ENCODE measurements at places on chromosomes 12 and 14.

DNA sequence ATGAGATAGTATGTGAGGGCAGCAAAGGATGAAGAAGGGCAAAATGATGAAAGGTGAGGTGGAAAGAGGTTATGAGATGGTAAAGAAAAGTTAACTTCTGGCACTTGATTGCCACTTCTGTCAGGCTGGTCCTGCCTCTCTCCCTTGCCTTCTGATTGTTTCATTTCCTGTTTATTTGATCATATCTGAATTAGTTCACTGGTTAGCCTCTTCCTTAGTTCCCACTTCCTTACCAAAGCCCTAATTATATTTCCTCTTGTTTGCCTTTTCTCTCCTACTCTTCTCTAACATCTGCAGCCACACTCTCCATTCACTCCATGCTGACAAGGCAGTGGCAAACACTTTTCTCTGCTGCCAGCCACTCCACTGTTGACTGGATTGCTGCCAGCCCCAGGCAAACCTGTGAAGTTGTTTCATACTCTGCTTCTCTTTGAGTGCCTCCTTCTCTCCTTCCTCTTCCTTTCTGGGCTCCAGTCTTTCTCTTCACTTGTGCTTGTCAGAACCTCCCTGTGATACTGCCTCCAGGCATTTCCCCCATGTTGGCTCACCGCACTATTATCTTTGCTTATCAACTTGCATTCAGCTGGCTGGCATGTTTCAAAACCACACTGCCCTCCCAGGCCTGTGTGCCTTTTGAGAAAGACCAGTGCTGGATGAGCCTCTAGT lies 8.1 kb downstream of the PNP start:
- no peak for DNase-seq

- no peak for DNase-seq
Observed at GRCh38 chr12:130846369-130846768, 7.3 kb upstream of the STX2 start.

- no peak for DNase-seq
Observed at GRCh38 chr12:32084017-32084688, 22.5 kb upstream of the BICD1 start.

DNA sequence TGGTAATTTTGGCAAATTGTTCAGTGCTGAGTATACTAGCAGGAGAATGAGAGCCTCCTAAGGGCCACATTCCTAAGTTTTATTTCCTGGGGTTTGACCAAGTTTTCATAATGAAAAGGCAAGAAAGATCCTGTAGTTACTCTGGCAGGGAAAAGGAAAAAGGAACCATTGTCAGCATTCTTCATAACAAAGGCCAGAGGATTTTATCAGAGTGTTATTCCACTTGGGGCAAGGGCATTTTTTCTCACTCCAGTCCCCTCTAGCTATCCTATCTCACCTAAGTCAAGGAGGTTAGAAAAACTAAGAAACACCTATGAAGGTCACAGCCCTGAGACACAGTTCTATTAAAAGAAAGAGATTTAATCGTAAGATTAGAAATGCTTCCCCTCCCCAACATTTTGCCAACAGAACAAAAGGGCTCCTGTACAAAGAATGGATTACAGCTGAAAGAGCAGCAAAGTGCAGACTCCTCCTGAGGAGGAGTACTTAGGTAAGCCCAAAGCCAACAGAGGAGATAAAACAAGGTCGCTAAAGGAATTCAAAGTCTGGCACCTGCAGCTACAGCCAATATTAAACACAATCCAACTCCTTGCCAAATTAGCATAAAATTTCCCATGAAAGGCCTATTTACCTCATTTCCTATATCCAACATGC lies 162.4 kb downstream of the GALC start:
- DNase-seq, result no peak

GRCh38 chr12:92234533-92234932 lies 88.9 kb upstream of the BTG1 start:
- no peak for DNase-seq

DNA sequence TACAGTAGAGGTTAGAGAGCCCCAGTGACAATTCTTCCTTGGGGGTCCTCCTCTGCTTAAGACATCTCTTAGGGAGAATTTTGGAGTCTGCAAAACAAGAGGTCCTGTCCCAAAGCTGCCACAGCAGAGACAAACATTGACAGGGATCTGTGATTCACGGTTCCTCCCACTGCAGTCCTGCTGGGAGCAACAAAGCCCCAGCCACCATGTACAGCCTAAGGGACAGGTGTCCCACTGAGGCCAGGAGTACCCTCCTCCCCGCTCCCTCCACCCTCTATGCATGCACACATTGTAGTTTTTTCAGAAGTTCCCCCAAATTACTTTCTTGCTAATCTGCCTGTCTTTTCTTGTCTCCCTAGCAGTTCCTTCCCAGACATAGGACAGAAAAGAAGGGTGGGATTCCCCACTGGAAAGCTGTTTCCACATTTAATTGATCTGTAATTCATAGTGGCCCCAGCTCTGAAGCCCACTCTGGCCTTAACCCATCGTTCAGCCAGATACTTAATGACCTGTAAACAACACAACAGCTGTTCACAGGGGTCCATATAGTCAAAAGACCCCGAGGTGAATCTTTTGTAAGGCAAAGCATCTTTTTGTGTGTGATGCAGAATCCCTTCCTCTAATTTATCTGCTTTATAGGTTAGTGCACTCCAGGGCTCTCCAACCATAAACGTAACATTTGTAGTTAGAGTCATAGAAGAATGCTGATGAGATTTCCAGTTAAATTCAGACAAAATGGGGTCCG lies 13.9 kb upstream of the PRICKLE1 start:
- DNase-seq, result no peak

GRCh38 chr12:32947206-32948067 lies 50.9 kb upstream of the PKP2 start:
- DNase-seq, result no peak

DNA sequence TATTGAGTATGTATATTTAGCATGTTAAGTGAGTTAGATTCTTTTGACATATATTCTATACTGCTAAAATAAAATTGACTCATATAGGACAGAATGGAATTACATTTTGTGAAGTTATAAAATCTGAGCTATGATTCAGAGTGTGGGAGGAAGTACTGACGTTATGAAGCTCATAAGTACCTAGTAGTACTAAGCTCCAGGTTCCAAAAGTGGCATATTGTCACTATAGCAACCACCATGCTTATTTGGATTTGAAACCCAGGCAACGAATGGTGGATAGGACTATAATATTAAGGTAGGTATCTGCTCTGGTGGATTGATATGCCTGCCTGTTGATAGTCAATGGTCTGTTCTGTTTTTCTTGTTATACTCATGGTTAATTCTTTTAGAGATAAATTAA lies 2.2 kb upstream of the FBXO33 start:
- DNase-seq, result no peak

DNA sequence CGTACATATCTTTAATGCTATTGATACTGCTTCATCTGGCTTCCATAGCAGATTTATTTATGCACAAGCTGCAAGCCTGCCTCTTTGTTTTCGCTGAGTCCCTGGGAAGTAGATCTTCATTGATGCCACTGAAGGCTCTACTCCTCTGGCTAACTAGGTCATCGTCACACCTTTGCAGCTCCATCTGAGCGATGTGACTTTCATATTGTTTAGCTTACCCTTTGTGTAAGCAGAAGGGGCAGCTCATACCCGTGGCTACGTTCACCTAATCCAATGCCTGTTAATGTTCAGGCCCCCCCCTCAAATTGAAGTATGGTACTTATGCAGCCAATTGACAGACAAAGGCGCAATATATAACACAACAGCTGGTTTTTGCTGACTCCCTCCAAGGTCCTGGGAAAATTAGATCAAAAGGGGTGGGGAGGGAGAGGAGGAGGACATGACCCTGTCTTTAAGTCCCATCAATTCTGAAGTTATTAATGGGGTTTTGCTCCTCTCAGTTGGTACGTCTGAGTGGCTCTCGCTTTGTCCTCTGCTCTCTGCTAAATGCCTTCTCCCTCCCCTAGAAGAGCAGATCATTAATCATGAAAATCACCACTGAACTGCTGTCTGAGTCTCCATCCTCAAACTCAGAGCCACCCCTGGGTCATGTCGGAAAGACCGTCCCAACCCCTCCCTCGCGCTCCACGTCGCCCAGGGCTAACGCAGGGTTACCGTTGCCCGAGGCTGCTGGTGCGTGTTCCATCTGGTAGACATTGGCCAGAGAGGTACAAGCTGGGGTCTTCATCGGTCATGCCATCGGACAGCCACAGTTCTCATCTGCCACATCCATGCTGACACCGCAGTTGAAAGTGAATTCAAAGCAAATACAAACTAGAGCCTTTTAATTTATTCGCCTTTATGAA lies 128.8 kb downstream of the ADGRD1 start:
- no peak for DNase-seq

DNA sequence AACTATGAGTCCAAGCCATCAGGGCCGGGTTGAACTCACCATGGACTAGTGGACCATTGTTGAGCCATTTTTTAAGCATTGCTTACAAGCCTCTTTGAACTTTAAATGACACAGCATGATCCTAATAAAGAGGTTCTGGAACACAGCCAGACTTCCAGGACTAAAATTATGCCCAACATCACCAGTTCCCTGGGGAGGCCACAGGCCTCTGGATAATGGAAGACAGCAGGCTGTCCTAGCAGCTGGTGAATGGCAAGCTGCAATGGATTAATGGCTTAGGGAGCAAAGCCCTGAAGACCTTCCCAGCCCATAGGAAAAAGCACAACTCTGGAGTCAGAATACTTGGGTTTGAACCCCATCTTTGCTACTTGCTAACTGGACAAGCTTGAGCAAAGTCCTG lies 71.3 kb downstream of the FLRT2 start:
- no peak for DNase-seq

- DNase-seq, result peak; percentile 16
Observed at GRCh38 chr14:64983439-64984310, 3.0 kb upstream of the FNTB start.

DNA sequence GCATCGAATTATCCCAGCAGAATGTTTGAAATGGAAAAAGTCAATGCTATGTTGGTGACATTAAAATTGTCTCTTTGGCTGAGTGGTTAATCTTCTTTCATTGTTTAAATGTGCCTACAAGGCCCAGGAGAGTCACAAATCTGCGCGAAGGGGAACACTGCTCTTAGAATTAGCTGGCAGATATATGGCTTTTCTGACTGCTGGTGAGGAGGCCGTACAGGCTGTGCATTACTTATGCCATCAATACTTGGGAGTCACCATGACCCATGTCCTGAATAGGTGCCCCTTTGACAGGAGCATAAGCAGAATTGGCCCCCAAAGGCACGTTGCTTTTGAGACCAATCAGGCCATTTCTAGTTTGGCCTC lies 521.5 kb downstream of the FUT8 start:
- no peak for DNase-seq

DNA sequence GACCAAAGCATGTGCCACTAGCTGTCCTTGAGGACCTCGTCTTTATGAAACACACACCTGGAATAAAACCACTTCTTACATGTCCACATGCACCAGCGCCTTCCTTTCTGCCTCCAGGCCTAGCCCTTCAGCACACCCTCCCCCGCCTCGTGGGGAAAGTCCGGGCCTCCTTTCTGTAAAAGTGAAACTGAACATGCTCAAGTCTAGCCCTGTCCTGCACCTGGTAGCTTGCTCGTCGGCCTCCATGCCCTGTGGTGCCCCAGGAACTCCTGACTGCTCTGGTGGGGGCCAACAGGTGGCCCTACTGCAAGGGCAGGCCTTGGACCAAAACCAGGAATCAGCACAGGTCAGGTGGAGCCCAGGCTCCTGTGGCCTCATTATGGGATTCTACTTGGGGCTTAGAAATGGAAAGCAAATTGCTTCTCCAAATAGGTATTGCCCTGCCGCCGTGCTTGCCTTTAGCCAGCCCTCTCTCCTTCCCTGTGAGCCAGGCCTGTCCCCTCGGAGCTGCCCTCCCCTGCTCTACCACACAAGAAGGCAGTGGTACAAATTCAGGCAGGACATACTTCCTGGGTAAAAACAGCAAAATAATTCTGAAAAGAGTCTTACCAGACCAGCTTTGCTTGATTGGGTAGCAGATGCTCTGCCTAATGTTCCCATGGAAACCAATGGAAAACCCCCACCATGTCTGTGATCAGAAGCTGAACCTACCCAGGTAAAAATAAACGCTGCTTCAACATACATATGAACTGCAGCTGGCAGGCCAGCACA lies 43.5 kb downstream of the ERH start:
- no peak for DNase-seq

- peak; percentile 36 for DNase-seq
Observed at GRCh38 chr12:51171884-51172514, 936 bp downstream of the TFCP2 start.

DNA sequence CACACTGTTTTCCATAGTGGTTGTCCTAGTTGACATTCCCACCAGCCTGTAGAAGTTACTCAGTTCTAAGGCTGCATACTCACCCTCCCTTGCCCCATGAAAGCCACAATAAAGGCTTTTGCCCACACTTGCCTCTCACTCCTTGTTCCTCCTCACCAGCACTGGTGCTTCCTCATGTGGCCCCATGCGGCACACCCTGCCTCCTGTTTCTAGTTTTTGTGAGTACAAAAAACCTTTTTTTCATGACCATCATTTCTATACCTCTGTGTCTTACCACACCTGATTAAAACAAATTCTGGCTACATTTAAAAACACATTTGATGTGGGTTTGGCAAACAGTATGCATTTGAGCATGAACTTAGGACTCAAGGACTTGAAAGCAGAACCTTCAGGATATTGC lies 40.7 kb upstream of the RIN3 start:
- DNase-seq, result no peak

DNA sequence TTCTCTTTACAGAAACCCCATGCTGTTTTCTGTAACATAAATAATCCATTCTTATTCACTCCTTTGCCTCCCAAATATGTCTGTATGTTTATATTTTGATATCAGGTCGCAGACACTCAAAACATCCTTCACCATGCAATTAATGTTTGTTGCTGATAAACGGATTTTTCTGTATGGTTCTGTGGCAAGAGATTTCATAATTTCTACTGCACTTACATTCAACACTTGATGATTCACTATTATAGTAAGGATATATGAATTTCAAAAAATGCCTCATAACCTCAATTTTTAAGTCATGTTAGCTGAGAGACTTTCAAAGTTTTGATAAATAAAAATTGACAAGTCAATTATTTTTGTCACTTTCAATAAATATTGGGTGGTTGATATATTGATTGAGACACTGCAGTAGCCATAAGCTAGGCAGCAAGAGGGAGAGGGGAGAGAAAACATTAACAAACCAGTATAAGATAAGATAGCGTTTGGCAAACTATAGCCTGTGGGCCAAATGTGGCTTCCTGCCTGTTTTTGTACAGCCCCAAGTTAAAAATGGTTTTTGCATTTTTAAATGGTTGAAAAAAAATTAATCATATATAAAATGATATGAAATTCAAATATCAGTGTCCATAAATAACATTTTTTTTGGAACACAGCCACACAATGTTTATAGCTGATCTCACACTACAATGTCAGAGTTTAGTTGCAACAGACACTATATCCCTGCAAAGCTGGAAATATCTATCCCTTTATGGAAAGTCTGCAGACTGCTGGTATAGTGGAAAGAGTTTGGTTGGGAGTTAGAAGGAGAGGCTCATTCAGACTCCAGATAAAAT lies 18.3 kb downstream of the ALDH6A1 start:
- DNase-seq, result no peak

DNA sequence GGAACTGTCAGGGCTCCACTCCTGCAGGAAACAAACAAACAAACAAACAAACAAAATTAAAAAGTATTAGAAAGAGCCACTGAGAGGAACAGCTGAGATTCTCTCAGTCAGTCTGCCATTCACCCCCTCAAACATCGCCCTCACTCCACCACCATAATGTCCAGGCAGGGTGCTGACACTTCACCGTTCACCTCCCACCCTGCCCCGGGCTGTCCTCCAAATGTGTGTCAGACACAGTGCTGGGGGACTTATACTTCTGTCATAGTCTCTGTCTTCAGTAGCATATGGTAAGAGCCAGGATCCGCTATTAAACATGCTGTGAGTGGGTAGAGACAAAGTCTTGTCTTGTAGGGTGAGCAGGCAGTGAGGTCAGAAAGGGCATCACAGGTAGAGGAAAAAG lies 28.3 kb downstream of the KRT18 start:
- DNase-seq, result no peak

GRCh38 chr12:109864916-109865315 lies 15.4 kb downstream of the GLTP start:
- no peak for DNase-seq
